ENCODE measurements at places on chromosomes 1 and 21.

DNA sequence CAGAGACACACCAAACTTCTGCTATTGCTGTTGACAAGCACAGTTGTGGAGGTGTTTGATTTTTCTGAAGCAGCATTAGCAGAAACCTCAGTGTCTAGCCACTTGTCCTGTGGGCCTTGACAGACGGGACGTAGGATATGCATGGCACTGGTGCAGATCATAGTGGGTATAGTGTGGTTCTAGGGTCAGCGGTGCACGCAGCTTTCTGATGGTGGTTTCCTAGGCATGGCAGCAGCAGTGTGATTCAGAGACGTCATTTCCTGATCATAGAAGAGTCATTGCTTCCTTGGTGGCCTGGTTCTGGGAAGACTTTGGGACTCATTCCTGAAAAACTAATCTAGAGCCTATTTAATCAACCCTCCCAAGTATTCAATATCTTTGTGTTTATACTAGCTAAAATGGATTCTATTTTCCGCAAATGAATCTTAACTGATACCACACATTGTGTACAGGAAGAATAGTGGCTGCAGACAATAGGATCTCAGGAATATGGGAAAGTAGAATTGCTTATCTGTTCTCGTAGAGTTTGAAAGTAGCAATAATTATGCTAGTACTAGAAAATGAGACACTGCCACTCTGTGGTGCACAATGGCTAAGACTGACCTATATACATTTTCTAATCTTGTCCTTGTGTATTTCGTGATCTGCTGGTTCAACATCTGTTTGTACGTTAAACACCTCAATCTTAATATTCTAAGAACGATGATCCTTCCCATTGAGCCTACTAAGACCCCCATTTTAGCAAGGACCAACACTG, 2.8 kb upstream of the USP1 start:
- no peak for DNase-seq

GRCh38 chr1:201778279-201779065, 50.5 kb upstream of the IPO9 start:
- DNase-seq, result no peak

DNA sequence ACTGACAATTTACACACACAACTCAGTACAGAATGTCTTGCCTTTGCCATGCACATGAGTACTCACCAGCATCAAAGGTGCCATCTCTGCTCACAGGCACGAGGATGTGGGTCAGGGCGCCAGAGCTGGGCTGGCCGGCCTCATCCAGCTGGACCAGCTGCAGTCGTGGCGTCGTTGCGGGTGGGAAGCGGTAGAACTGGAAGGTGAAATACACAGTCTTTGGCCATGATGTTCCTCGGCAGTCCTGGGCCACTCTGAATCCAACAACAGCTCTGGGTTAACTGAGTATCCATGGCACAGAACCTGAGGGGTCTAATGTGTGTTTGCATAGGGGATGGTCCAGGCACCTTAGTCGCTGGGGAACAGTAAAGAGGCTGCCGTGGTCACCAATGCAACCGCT, 87.7 kb downstream of the NPHP4 start:
- no peak for DNase-seq

DNA sequence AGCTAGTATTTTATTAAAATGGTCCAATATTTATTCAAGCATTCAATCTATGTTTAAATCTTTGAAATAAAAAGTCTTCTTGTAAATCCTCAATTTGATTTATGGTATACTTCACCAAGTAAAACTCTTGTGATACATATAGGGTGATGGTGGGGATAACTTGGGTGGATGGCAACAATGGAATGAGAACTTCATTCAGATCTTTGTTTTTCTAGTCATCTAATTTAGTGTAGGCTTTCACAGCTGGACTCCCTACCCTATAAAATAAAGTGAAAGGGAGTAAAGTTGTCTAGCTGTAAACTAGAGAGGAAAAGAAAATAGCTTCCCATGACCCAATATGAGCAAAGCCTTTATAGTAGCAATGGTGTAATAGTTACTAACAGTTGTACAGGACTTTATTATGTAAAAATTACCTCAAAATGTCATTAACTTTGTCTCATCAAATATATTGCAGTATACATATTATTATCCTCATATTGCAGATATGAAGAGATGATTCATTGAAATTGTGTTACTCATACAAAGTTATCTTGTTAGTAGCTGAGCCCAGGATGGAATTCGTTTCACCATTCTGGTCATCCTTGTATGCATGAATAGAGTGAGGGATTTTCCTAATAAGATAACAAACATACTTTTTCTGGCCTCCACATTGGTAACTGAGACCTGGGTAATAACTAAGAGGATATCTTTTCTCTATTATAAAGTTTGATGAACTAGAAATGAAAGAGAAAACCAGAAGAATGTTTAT, 1377.7 kb upstream of the ADGRL4 start:
- no peak for DNase-seq

GRCh38 chr21:35190201-35190701, 141.1 kb upstream of the RUNX1 start:
- DNase-seq, result no peak

- no peak for DNase-seq
Measured at GRCh38 chr1:197199923-197200271, 53.4 kb upstream of the ASPM start.

DNA sequence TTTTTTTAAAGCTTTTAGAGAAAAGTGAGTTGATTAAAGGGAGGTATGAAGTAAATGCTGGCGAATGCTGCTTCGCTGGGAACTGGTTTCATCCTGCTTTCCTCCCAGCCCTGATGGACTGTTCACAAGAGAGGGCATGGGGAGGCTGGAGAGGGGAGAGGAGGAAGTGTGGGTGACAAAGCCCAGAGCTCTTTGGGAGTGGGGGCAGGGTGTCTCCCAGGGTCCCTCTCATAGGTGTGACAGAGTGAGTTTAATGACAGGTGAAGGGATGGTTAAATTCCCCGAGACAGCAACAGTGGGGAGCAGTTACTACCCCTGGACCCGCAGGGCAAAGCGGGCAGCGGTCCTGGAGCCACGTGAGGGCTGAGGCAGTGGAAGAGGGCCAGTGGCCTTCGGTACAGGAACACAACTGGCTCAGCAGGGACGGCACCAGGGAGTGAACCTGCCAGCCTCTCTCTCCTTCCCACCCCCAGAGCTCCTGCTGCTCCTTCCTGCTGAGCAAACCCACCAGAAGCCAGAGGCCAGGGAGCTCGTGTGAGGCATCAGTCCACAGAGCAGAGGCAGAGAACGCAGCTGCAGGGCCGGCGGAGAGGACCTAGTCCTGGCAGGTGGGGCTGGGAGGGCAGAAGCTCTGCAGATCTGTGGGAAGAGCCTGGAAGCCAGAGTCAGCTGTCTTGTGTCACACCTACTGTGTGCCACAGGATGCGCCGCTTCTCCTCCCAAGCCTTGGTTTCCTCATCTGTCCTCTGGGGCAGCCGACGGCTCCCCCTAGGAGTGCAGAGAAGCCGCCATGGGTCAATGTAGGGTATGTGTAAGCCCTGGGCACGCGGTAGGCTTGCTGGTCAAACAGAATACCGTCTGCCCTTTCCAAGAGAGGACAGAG, 20.9 kb upstream of the LRP8 start:
- no peak for DNase-seq

DNA sequence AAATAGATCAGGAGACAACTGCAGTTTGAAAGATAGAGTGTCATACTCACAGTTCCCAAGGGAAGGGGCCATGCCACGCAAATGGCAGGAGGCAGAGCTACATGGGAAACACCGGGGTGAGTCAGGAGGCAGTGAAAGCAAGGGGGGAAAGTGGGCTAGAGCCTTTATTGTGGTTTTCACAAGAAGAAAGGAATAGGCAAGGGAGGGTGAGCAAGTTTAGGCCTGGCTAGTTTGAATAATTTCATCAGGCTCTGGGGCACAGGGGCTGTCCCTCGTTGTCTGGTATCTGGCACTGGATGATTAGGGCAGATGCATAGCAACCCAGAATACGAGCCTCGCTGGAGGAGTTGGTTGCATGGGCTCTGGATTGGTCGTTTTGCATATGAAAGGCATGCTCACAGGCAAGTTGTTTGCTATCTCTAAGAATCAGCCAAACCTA, 17.0 kb upstream of the ITLN2 start:
- no peak for DNase-seq

DNA sequence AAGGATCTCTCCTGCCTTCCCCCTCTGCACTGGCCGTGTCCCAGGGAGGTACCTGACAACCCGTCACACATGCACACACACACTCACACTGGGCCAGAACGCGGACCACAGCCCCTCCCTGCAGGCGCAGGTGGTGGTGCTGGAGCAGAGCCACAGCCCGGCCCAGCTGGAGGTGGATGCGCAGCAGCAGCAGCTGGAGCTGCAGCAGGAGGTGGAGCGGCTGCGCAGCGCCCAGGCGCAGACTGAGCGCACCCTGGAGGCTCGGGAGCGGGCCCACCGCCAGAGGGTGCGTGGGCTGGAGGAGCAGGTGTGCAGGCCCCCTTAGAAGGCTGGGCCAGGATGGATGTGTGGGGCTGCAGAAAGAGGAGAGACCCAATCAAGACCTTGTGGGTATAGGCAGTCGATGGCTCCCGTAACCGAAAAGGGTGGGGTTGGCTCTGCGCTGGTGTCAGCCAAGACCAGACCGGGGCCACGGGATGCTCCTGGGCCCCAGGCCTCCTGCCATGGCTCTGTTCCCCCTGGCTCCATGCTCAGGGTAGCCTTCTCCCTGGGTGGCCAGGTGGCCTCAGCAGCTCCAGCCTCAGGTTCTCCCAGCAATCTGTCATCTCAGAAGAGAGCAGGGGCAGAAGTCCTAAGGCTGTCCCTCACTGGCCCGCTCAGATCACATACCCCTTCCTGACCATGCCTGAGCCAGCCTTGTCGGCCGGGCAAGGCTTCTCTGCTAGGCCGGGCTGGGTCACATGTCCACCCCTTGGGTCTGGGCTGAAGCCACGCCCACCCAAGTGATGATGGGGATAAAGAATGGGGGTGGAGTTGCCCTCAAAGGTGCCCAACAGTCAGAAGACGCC, 8.9 kb downstream of the MFAP2 start:
- no peak for DNase-seq

- peak; percentile 79 for DNase-seq
Measured at GRCh38 chr1:194252199-194252598, 1065.8 kb upstream of the B3GALT2 start.

- DNase-seq, result no peak
Measured at GRCh38 chr1:100277866-100278265, 11.8 kb downstream of the RTCA start.

GRCh38 chr21:45887120-45887611, 94.4 kb upstream of the COL6A1 start:
- no peak for DNase-seq

DNA sequence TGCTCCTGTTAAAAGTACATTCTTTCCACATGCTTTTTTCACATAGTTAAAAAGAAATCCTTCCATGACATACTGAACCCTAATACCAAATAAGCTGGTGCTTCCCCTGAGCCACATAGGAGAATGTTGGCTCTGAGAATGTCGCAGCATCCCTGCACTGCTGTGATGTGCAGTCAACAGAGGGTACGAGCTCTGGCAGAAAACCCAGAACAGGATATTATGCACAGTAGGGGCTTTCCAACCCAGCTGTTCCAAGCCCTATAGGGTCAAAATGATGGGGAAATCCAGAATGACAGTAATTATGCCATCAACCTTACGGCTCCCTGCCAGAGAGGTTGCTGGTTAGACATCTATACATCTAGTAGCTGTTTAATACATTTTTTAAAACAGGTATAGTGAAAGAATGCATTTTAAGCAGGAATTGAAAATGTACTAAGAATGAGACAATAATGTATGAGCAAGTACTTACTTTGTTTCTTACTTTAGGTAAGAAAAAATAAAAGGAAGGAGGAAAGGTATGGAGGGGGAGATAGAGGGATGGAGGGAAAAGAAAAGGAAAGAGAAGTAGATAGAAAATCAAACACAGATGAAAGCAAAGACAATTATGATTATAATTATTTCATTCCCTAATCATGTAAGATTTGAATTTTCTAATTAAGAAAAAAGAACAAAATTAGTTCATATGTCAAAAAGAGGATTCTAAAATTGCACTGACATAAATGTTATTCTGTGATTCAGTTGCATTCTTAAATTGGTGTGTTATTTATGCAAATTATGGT, 126.0 kb downstream of the NR5A2 start:
- no peak for DNase-seq

DNA sequence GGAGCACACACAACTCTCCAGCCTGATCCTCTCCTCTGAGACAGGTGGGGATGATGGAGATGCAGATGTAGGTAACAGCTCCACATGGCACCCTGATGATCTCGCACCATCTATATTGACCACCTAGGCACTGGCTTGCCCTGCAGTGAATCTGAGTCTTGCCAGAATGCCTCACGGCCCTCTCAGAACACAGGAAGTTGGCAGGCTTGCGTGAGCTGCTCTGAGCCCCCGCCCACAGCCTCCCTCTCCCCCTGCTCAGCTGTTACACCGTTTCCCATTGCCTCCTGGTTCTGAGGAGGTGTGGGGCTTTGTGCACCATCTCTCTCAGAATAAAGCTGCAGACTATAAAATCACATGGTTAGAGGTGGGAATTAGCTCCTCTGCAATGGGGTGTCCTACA, 48.0 kb downstream of the URB2 start:
- DNase-seq, result no peak
